Activated CD4-positive, alpha-beta T cell treated with anti-CD3 and anti-CD28 coated beads, Interleukin-2, Interleukin-6, amounts not matched to agents 100 ng/mL and 50 ng/mL, durations not matched to agents 16 hours and 8 hours (primary cell): ENCODE measurements at places on chromosomes 12 and 14.

- no peak for DNase-seq
Observed at GRCh38 chr14:54712465-54713200, 145.7 kb downstream of the SAMD4A start.

GRCh38 chr12:25764892-25765291 is 193.6 kb upstream of the RASSF8 start:
- no peak for DNase-seq

DNA sequence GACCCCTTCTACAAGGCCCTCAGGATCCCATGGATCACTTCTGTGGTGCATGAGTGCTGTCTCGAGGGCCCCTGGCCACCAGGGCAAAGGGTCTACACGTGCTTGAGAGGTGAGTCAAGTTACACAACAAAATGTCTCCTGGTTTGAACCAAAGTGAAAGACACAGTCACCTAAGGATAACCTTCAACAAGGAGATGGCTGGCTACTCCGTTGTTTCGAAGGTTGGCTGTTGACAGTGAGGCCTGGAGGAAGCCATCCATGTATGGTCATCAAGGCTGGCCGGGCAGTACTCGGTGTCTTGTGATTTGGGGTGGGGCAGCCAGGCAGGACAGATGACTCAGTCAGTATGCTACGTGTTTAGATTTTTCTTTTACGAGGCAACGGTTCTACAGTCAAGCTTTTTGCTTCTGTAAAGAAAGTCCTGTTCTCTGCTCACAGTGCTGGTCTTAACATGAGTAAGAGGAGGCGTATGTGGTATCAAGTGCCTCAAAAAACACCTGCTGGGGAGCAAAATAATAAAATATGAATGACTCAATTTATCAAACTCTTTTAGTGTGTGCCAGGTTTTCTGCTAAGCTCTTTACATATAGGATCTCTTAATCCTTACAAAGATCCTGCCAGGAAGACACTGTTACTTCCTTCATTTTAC is 18.0 kb upstream of the NT5DC3 start:
- no peak for DNase-seq

GRCh38 chr14:49240383-49240782 is 345.8 kb downstream of the RPS29 start:
- no peak for DNase-seq

DNA sequence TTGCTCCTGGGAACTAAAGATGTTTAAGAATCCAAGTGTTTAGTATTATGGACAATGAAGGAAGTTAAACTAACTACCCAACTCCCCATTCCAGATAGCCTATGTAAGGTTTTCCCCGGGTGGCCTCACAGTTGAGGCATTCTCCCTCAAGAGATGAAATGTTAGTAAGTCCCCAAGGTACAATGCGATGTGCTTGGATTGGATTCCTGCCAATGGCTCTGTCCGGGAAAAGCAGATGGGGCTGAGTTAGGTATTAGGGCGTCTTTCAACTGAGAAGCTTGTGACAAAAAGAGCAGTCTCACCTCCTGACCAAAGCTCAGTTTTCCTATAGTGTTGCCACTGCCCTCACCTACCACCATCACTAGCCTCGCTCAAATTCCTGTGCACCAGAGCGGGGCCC is 64.8 kb upstream of the E2F7 start:
- no peak for DNase-seq

DNA sequence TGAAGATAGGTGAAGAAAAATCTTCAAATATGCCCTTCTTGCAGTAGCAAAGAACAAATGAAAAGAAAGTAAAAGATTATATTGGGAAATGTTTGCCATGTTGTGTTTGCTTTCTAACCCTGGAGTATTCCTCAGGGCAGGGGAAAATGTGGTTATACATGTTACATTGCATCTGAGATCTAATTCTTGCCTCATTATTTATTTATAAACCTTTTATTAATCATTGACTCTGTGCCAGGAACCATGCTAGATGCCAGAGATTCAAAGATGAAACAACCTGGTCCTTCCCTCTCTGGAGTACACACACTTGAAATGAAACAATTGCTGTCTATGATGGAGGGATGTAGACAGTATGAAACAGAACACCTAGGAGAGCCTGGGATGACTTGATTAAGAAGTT is 128.1 kb upstream of the HMGA2 start:
- no peak for DNase-seq

DNA sequence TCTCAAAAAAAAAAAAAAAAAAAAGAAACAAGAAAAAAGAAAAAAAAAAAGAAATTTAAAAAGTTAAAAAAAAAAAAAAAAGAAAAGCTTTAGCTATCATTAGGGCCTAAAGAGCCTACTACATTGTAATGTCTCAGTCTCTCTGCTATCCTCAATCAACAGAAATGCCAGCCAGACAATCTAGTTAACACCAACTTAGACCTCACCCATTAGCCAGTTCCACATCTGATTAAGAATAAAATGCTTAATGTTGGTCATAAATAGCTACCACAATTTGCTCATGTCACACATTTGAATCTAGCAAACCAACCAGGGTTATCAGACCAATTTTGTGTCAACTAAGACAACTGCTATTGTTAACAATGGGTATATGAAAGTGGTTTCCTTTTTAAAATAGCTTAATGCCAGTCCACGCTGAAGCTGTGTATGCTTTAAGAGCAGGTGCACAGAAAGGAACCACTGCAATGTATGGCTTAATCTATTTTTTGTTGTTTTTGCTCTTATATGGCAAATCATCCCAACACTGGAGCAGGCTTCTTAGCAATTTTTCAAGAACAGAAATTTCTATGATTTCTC is 45.5 kb upstream of the SELPLG start:
- DNase-seq, result no peak

DNA sequence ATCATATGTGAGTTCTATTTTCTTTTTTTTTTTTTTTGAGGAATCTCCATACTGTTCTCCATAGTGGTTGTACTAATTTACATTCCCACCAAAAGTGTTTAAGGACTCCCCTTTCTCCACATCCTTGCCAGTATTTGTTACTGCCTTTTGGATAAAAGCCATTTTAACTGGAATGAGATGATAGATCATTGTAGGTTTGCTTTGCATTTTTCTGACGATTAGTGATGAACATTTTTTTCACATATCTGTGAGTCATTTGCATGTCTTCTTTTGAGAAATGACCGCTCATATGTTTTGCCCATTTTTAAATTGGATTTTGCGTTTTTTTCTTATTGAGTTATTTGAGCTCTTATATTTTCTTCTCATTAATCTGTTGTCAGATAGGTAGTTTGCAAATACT is 394.8 kb downstream of the LRFN5 start:
- DNase-seq, result no peak

- DNase-seq, result no peak
Observed at GRCh38 chr14:92652413-92653151, 95.8 kb downstream of the LGMN start.

DNA sequence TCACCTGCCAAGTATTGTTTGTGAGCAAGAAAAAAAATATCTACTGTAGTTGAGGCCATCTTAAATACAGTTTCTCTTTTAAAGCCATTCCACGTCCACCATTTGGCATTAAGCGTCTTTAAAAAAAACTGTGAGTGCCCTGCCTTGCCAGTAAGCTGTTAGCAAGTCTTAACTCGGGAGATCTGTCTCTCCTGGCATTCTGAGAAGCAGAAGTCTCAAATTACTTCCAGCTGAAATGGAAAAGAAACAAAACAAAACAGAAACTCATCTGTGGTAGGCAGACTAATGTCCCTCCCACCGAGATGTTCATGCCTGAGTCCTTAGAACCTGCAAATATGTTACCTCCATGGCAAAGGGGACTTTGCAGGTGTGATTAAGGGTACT is 126.2 kb downstream of the CRADD start:
- DNase-seq, result no peak

- DNase-seq, result no peak
Observed at GRCh38 chr14:44529026-44529425, 21.9 kb upstream of the FSCB start.

GRCh38 chr12:120763250-120763649 is 37.6 kb downstream of the ACADS start:
- DNase-seq, result no peak

- no peak for DNase-seq
Observed at GRCh38 chr14:100323121-100323941, at the start of gene SLC25A47. SLC25A47 (plus strand) TSS chr14:100323339; CDS start chr14:100323415, 76 bp downstream.

- no peak for DNase-seq
Observed at GRCh38 chr12:75842090-75842489, 189.5 kb downstream of the PHLDA1 start.

- DNase-seq, result no peak
Observed at GRCh38 chr12:50636505-50636904, 127.4 kb upstream of the ATF1 start.

DNA sequence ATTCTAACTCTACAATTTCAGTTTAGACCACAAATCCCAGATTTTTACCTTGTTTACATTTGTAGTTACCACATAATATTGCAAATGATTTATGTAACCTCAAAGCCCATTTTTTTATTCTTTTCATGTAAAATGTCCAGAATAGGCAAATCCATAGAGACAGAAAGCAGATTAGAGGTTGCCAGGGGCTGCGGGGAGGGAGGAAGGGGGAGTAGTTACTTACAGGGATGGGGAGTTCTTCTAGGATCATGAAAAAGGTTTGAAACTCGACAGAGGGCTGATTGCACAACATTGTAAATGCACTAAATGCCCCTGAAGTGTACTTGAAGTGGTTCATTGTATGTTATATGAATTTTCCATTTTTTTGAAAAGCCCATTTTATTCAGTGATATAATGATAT is 66.5 kb downstream of the PPP2R5C start:
- DNase-seq, result no peak

- no peak for DNase-seq
Observed at GRCh38 chr14:98904677-98905076, 367.3 kb downstream of the BCL11B start.

GRCh38 chr14:101110729-101111619 is 207.5 kb upstream of the RTL1 start:
- DNase-seq, result no peak

DNA sequence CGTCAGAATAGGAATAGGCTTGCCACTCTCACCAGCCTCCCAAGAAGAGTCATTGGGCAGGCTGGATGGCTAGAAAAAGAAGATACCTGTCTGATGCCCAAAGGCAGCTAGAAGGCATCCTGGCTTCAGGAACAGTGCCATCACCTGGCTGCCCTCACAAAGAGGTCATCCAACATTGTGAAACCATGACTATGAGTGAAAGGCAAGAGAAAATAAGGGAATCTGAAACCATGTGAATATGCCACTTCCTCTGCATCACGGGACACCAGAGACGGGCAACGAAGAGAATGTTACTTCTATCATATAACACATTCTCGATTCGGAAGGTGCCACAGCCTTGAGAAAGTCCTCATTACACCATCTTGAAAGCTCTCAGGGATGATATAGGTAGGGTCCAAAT is 182.0 kb downstream of the DAD1 start:
- no peak for DNase-seq

- DNase-seq, result no peak
Observed at GRCh38 chr12:99618657-99619056, 28.9 kb upstream of the GARIN6 start.

DNA sequence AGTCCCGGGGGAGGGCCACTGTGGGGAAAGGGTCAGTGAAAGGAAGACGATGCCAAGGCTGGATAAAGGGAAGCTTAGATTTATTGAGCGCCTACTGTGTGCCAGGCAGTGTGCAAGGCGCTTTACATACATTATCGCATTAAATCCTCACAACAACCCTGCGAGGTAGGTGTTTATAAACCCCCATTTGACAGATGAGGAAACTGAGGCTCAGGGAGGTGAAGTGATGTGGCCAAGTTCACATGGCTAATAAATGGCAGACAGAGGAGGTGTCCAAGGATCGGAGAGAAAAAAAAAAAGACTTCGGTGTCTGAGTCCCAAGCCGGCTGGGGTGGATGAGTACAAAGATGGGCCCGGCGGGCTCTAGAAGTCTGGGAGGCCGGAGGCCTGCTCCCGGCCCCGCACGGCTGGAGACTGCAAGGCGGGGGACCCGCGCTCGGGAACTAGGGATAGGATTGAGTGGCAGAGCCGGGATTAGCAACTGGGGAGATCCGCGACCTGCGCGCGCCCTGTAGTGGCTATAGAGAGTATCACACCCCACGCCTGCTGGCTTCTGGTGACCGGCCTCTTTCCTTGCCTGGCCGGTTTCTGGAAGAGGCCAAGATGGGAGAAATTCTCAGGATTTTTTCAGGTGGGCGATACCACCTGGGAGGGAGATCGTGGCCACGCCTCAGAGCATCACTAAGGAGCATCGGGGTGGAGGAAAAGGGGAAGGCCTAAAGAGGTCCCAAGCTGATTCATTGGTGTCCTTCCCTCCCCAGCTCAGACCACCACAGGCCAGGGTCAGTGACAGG is 3.9 kb downstream of the DDN start:
- peak; percentile 63 for DNase-seq

DNA sequence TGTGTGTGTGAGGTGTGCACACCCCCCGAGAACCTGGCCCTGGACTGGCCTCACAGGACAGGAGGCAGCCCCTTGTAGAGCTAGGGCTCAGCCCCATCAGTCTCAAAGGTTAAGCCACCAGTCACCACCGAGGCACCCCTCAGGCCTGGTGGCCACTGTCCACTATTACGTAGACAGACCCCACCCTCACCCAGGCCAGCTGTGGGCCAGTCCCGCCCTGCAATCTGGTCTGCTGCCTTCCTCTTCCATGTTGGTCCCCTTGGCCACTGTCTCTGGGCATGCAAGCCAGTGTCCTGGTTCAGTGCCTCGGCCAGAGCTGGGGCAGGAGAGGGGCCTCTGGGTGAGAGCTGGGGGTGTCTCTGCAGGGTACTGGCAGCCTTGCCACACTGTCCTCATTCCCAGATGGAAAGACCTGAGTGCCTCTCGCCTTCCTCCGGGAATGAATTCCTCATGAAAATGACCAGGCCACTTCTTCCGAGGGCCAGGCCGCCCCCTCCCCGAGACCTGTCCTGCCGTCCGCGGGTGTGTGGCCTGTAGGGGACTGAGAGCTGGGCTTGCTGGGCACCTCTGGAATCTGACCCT is 897 bp upstream of the TEX22 start:
- no peak for DNase-seq

DNA sequence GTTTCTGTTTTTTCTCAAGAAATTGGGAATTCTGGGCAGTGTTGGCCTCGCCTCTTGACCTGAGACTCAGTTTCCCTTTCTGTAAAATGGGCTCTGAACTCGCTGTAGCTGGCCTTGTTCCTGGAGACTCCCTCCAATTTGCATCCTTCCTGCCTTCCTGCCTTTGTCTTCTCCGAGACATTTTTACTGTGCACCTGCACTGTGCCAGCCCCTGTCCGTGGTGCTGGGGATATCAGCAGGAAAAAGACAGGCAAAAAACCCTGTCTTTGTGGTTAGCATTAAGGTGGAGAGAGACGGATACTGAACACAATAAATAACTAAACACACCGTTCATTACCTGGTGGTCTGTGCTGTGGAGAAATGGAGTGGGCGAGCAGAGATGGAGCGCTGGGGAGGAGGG is 129.8 kb downstream of the AACS start:
- DNase-seq, result no peak

DNA sequence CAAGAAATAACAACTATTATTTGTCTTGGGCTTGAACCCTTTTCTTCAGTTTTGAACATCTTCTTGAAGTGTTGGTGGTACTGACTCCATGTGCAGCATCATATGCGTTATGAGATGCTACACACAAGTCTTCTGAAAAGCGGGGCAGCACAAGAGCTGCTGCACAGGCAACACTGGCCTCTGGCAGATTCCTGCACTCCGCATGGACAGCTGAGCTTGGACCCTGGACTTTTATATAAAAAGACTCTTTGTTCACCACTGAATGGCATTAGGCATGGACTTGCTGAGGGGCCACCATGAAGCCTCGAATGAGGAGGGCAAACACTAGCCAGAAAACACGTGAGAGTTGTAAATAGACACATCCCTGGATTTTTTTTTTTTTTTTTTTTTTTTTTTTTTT is 210.8 kb upstream of the NPAS3 start:
- no peak for DNase-seq
